ENCODE measurements at places on chromosomes 6 and 20.
A peak's percentile ranks its signal among the peaks of the same experiment; 100 is the strongest.

DNA sequence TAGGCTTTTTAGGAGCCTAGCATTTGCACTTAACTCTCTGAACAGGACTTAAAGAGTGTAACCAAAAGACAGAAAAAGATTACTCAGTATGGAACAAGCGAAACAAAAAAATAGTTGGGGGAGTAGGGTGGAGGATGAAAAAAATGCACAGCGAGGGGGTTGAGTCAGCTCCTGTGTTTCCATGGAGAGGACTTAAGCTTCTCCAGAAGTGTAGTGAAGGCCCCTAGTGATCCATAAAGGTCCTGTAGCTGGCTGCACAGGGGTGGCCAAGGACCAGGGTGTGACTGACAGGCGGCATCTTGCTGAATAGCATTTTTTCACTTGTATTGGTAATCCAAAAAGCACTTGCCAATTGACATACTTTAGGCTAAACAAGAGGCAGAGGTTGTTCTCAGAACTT is 533.9 kb downstream of the RFPL4B start:
- DNase-seq, result no peak

DNA sequence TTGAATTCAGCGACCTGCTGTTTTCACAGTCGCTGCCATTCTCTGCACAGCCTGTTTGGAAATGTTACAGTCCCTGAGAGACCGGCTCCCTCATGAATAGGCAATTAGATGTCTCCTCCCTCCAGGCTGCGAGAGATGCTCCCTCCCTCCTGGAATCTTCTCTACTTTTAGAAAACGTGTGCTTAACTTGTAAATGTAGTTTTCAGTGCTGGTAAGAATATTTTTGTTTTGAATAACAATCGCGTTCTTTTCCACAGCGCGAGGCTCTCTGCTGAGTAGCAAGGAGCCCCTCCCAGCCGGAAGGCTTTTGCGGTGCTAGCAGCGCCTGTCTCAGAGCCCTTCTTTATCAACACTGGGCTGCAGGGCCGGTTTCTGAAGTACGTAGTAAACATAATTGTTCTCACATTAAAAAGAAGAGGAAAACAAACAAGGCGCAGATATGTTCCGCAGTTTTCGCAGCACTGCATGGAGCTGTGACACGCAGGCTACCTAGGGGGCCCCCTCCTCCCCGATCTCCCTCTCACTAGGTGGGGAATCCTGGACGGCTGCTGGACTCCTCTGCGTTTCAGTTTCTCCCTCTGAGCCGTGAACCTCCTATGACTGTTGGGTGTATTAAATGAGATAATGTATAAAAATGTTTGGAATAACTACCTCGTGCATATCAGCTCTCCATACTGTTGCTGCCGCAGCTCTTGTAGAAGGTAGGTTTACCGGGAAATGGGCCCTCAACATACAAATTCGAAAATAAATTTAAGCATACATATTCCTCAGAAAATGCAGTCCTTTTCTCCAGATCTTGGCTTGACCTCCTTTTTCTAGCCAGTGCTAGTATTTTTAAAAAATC is 79.0 kb upstream of the SPACA1 start:
- no peak for DNase-seq

- no peak for DNase-seq
These were observed 40.6 kb downstream of the CTNNBL1 start for GRCh38 chr20:37734228-37734985.

GRCh38 chr6:120938876-120939472 is 395.3 kb downstream of the TBC1D32 start:
- DNase-seq, result no peak

- DNase-seq, result no peak
These were observed 623.4 kb downstream of the CDH26 start for GRCh38 chr20:60581606-60582115.

GRCh38 chr6:168078943-168079405 is at the start of gene FRMD1:
Gene FRMD1, minus strand, starts transcription at chr6:168079212. Its CDS starts 118 bp downstream, at chr6:168079094.
- no peak for DNase-seq

GRCh38 chr6:16909658-16910360 is 148.5 kb upstream of the ATXN1 start:
- peak; percentile 12 for DNase-seq

GRCh38 chr20:49297605-49298530 is 20.0 kb upstream of the ZNFX1 start:
- DNase-seq, result no peak

DNA sequence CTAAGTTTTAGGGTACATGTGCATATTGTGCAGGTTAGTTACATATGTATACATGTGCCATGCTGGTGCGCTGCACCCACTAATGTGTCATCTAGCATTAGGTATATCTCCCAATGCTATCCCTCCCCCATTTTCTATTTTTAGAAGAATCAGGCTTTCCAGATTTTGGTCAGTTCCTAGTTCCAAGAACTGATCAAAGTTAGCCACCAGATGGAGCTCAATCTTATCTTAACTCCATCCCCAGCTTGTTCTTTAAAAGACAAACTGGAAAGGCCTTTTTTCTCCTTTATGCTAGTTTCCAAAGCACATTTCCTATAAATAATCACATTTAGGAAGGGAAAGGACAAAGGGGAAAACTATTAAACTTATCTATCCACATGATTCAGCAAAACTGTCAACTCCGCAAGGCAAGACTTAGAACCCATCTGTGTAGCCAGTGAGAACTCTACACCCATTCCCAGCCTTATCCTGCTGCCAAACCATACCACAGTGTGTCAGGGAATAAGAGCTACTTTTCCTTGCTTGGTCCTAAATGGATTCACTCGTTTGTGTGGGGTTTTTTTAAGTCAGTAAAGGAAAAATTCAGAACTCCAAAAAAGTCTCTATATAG is 22.8 kb upstream of the KHDC1 start:
- peak; percentile 77 for DNase-seq

GRCh38 chr6:110756817-110757216 is 58.5 kb downstream of the CDK19 start:
- no peak for DNase-seq

GRCh38 chr20:11403711-11404110 is 514.0 kb upstream of the BTBD3 start:
- no peak for DNase-seq

DNA sequence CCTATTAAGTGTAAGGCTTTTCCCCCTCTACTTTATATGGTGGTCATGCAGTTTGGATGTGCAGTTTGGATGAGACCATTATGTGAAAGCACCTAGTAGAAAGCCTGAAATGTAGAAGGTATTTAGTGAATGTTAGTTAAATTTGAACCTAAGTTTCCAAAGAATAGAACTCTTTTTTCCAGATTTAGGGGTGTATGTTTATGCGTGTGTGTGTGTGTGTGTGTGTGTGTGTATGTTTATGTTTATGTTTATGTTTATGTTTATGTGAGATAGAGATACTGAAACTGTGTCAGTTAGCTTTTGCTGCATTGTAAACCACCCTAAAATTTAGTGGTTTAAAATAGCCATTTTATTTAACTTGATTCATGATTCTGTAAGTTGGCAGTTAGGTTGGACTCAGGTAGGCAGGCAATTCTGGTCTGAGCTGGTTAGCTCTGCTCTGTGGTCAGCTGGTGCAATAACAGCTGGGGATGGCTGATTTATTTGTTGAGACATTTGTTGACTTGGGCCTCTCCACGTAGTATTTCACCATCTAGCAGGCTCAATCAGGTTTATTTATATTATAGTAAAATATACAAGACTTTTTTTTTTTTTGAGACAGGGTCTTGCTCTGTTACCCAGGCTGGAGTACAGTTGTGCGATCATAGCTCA is 54.0 kb downstream of the STK4 start:
- no peak for DNase-seq

GRCh38 chr20:4484379-4484997 is 237.2 kb upstream of the PRND start:
- DNase-seq, result no peak

DNA sequence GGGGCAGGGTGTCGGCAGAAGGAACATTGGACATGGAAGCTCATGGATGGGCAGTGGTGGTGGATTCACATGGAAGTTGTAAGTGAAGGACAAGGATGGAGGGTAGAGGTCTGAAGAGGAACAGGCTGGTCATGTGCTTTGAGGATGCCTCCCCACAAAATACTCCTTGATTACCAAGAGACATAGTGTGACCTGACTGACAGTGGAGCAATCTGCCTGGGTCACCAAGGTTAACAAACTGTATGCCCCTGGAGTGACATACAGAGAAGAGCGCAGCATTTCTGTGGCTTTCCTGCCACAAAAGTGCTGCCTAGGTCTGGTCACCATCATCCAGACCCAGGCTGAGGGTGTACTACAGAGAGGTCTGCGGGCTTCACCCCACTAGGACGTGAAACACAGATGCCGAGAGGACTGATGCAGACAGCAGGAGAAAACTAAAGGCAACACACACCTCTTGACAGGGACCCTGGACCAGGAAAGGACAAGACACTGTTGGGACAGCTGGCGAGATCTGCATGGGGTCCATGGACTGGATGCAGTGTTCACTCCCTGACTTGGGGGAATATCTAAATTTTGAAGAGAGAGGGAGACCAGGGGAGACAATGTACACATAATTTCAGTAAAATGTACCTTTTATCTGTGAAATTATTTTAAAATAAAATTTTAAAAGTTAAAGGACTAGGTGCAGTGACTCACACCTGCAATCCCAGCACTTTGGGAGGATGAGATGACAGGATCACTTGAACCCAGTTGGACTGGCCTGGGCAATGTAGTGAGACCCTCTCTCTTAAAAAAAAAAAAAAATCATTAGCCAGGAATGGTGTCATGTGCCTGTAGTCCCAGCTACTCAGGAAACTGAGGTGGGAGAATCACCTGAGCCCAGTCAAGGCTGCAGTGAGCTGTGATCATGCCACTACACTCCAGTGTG is 64.9 kb downstream of the CSE1L start:
- DNase-seq, result no peak

GRCh38 chr6:139290787-139291311 is 949 bp downstream of the TXLNB start:
- peak; percentile 44 for DNase-seq

DNA sequence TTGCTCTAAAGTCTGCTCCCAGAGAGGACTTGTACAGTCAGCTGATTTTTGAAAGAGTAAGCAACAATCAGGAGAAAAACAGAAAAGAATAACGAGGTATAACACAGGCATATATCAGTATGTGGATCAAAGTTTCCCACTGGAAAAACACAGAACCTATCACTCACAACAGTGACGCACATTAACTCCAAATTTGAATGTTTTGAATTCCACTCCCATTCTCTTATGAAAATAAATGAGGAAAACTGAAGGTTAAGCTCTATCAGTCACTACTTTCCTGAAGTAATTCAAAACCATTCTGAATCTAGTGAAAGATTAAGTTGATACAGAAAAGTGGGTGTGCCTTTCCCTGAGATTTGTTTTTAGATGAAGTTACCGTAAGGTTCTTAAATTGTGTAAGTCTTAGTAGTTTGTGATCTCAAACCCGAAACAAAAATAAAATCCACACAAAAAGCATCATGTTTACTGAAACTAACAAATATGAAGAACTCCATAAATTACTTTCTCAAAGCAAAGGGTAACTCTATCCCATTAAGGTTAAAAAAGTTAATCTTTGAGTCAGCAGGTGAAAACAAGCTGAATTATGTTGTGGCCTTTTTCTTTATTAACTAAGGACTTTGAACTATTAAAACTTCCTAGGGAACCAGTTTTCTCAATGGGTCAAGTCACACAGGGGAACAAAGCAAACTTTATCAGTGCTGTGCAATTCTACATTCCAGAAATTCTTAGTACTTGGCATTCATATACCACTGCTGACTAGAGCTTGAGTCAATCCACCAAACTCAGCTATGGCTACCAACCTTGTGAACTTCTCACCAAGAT is 115.7 kb downstream of the OGFRL1 start:
- DNase-seq, result peak; percentile 41

DNA sequence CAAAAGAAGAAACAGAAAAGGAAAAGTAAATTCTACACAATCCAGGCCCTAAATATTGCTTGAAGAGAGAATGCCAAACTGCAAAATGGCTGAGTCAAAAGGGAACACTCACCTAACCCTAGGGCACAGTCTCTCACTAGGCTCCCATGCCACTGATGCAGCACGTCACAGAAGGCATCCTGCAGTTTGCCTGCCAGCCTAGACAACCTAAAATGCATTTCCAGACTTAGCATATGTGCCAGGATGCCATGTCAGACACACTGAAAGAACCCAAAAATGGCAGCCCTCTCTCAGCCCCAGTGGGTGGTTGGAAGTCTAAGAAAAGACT is 10.6 kb upstream of the SIRPD start:
- no peak for DNase-seq

- DNase-seq, result no peak
These were observed 3.5 kb downstream of the CST3 start for GRCh38 chr20:23634044-23634801.

DNA sequence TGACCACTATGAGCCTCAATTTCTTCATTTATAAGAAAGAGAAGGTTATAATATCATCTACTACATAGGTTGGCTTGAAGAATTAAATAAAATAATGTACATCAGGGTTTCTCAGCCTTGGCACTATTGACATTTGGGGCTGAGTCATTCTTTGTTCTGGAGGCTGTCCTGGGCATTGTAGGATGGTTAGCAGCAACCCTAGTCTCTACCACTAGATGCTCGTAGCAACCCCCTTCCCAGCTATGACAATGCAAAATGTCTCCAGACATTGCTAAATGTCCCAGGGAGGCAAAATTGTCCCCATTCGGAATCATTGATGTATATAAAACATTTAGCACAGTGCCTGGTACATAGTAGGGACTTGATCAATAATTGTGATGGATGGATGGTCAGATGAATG is 152.1 kb downstream of the KHDC1L start:
- no peak for DNase-seq

DNA sequence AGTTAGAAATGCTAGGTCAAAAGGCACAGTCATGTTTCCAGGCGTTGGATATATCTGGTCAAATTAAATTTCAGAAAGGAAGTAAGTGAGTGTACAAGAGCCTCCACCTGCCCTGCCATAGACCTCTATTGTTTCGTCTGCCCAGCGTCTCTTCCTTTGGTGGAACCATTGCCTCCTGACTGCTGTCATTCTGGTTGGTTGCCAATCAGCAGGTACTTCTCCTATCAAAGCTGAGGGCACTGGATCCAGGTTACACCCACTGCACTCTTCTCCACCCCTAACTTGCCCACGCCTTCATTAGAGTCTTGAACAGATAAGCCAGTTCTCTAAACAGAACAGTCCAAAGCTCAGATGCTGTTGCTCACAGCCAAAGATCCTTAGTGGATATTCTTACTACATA is 2.6 kb upstream of the WFDC5 start:
- DNase-seq, result no peak

DNA sequence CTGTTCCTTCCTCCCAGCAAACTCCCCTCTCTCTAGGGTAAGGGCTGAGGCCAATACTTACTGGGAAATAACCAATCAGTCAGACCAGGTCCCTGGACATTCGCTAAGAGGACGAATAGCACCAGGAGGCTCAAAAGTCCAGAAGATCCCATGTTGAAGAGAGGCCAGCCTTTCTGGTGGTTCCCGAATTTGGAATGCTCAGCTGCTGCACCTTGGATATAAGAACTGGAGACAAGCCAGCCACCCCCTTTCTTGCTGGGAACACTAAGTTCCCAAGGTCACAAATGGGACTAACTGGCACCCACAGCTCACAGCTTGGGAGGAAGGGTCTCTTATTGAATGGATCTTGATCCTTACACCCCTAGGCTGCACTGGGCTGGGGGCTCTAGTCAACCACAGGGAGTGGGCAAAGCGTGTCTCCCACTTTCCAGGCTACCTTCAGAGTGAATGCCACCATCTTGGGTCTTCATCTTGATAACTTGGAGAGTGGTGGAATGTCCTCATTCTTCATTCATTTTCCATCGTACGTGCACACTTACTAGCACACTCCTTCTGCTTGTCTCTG is at the start of gene EPPIN:
TSS of gene EPPIN (minus strand) at position 196 of the 565 bp plus-strand sequence. CDS start at position 152, 44 bp downstream.
- DNase-seq, result no peak

GRCh38 chr6:76682842-76683241 is 610.4 kb upstream of the IMPG1 start:
- DNase-seq, result no peak

Measured in AG08396 (cell line).